ENCODE measurements at places on chromosomes 3 and 15.

GRCh38 chr3:77931255-77932009 is 891.5 kb downstream of the ROBO2 start:
- DNase-seq = no peak

DNA sequence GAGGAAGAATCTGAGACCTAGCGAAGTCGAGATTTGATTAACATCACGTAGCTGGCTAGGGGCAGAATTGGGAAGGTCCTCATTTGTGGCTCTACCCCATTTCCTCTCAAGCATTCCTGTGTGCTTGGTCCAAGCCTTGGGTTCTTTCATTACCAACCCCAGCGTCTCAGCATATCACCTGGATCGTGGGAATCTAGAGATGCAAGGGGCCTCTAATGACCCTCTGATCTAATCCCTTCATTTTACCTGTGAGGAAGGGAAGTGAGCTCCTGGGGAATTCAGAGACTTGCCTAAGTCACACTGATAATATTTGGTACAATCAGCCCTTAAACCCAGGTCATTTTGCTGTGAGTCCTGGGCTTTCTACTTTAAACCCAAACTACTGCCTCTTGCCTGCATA is 2.0 kb downstream of the GPR87 start:
- DNase-seq = no peak

DNA sequence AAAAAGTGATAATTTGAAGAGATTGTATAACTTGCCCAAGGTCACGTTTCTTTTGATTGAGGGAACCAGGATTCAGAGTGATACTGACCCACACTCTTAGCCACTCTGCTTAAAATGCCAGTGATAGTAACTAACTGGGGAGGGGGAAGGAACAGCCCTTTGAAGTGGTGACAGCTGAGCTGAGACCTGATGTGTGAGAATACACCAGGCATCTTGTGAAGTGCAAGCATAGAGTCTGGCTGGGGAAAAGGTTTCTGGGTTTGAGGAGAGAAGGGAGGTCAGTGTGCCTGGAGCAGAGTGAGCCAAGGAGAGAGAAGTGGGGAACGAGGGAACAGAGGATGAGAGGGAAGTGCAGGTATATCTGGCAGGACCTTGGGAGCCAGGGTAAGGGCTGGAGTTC is 35.4 kb upstream of the SCAANT1 start:
- DNase-seq = no peak

DNA sequence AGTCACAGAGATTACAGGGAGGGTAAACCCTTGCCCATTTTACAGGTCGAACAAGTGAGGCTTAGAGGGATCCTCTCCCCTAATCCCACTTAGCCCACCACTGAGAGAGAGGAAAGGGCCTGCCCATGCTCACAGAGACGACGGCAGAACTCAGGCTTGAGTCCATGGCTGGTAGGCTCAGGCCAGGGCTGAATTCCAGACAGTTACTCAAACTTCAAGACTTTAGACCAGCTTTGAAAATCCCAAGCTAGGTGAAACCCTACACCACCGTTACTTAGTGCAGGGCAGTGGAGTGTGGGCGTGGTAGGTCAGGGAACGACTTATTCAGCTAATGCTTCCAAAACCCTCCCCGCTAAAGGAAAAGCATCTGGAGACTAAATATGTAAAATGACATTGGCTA is 16.4 kb downstream of the GRIP2 start:
- no peak for DNase-seq

- peak; percentile 58 for DNase-seq
Measured at GRCh38 chr15:70491201-70491621, 272.1 kb downstream of the UACA start.

DNA sequence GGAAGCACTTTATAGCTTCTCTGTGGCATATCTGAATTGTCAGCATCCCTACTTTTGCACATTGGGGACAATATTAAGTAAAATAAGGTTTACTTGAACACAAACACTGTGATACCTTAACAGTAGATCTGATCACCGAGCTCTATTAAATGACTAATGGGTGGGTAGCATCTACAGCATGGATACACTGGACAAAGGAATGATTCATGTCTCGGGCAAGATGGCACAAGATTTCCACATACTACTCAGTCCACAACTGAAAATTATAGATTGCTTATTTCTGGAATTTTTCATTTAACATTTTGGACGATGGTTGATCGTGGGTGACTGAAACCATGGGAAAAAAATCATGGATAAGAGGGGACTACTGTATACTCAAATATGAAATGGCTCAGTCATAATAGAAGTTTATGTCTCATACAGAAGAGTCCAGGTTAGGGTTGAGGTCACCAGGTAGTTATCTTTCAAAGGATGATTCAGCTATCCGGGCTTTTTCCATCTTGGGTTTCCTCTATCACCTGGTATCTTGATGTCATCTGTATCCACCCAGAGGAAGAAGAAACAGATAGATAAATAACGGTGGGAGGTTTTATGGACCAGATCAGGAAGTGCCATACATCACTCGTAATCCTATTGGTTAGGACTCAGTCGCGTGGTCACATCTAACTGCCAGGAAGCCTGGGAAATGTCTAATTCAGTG is 320.0 kb upstream of the RARB start:
- DNase-seq = no peak

DNA sequence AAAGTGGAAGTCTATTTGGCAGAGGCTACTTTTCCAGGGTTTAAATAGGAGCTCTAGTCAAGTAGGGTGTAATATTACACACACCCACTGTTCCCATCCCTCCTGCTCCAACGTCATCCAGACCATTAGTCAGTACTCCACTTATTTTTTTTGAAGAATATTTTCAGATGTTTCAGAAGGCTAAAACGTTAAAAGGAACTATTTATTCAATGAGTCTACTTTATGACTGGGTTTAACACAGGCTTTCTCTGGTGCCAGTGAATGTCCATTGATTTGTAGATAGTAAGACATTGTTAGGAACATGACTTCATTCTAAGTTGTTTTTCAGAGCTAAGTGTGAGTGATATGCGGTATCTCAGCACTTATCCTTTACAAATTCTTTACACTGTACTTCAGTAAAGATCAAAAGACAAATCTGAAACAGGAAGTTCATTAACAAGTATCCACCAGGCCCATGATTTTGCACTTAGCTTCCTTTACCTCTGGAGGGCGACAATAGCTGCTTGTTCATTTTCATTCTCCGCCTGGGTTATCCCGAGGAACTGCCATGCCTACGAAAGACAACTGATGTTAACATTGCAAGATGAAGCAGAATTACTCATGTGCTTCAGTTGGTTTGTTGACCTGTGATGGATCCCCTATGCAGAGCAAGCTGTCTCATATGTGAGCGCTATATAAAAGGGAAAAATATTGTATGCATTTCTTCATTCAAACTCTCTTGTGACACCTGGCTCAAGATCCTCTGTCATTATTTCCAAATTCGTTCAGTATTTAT is 158.7 kb downstream of the USP13 start:
- DNase-seq = peak; percentile 48

DNA sequence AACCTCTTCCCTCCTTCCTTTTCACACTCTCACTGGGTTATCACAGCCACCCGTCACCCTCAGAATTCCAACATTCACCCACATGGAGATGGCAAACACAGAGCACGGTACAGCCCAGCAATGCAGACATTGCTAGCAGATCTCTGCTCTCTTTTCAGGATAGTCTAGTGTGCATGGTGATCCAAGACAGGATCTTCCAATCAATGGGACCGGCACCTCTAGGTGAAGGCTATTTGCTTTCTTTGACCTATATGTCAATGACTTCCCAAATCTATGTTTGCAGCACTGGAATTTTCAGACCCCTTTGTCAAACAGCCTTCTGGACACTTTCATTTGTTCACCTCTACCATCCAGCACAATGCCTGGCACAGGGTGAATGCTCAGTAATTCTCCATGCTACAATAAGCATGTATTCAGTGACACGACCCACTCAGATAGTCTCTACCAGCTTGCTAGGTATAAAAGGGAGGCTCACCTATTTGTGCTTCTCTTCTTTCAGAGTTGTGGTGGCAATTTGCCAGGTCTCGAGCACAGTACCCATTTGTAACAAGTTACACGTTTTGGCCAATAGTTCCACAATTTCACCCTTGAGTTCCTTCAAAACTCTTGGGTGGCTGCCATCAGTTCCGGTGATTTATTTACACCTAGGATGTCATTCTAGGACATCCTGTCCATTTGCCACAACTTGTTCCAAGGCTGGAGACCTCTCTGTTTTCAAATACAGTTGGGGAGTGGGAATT is 279.1 kb upstream of the ICE2 start:
- no peak for DNase-seq

DNA sequence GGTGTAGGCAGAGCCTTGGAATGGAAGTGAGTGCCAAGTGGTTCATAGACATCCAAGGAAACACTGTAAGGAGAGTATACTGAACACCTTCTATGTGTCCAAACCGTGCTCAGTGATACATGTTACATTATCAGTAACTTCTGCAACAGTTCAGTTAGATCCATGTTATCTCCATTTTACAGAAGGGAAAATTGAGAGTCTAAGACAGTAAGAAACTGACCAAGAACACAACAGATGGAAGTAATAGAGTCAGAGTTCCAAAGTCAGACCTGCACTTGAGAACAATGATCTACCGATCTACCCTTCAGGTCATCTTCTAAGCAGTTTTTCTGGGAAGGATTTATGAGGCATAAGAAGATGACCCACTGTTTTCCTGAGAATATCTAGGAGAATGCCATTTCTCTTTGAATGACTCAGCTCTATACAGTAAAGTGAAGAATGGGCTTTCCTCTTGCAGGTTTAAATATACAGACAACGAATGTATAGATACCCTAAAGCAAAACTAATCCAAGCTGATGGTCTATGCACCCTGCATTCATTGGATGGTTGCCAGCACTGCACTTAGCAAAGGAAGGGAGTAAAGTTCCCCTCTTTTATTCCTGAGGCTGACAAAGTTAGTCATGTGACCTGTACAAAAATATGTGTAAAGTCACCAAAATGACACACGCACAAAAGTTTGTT is 604.1 kb upstream of the MDFIC2 start:
- no peak for DNase-seq

DNA sequence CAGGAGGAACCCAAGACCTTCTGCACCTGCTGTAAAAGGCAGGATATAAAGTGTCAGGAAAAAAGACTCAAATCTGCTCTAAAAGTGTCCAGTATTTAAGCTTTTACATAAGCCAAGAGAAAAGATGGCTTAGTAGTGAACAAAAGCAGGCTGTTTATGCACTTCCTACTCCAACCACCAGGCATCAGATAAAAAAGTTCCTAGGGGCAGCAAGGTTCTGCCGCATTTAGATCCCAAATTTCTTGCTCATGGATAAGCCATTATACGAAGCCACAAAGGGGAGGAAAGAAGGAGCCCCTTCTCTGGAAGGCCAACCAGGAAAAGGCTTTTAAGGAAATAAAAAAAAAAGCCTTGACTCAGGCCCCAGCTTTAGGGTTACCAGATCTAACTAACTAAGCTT is 10.6 kb upstream of the SLC9C1 start:
- no peak for DNase-seq

GRCh38 chr3:197562398-197563251 is 6.9 kb upstream of the BDH1 start:
- no peak for DNase-seq

DNA sequence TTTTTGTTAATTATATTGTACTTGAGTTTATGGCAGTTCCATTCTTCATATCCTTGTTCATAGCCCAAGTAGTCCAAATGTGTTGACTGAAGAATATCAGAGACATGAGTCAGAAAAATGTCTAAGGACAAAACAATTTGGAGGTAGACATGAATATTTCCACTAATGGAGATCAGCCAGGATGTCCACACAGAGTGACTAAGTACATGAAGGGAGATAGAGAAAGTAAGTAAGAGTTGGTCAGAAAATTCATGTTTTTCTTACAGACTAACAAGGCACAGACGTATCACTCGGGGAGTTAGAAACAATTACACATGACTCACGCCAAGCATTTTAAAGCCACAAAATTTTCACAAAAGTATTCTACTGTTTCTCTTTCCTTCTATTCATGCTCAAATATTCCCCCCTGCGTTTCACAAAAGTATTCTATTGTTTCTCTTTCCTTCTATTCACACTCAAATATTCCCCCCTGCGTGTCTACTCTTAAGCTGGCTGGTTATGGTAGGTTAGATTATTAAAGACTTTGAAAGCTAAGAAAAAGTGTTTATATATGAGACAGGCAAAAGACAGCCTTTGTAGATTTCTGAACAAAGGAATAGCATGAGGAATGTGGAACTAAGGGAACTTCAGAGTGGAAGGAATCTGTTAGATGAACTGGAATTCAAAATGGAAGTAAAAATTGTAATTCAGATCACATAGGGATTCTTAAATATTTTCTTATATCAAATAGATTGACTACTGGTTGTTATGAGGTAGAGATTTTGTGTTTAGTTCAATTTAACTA is 648.7 kb upstream of the CCDC54 start:
- no peak for DNase-seq

DNA sequence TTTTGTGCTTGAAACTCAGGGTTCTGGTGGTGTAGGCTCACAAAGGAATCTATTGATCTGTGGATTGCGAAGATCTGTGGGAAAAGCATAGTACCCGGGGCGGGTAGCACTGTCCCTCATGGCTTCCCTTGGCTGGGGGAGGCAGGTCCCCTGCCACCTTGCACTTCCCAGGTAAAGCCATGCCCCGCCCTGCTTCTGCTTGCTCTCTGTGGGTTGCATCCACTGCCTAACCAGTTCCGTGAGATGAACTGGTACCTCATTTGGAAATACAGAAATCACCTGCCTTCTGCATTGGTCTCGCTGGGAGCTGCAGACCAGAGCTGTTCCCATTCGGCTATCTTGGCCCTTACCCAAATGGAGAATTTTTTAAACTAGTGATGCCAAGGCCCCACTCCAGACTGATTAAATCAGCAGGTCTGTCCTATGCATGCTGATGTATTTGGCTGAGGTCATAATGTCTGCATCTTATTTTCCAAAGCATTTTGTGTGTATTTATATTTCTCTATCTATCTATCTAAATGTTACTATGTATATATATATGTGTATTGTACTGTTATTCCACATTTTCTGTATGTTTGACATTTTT is 65.5 kb upstream of the SLC7A14 start:
- no peak for DNase-seq

GRCh38 chr15:66588971-66589370 is 23.2 kb upstream of the LCTL start:
- no peak for DNase-seq

DNA sequence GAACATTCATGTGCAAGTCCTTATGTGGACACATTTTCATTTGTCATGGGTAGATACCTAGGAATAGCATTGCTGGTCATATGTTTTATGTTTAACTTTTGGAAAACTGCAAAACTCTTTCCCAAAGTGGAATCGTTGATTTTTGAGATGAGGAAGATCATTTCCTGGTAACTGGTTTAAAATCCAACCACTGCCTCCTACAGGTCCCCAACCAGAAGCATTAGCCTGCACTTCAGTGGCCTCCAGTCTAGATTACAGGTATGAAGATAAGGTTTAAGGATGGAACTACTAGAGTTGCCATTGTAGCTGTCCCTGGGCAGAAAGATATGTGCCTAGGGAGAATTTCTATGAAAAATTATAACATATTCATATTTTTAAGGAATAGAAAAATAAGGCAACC is 48.7 kb upstream of the BHLHE40 start:
- no peak for DNase-seq

Data from activated CD8-positive, alpha-beta memory T cell treated with anti-CD3 and anti-CD28 coated beads, Interleukin-2, amount 10 ng/mL, durations not matched to agents 7 days and 5 days (primary cell).